KBM-7 (cell line): ENCODE measurements at places on chromosomes 5 and 9.

- DNase-seq = no peak
These were observed 22.5 kb upstream of the LAMC3 start for GRCh38 chr9:130986356-130986965.

DNA sequence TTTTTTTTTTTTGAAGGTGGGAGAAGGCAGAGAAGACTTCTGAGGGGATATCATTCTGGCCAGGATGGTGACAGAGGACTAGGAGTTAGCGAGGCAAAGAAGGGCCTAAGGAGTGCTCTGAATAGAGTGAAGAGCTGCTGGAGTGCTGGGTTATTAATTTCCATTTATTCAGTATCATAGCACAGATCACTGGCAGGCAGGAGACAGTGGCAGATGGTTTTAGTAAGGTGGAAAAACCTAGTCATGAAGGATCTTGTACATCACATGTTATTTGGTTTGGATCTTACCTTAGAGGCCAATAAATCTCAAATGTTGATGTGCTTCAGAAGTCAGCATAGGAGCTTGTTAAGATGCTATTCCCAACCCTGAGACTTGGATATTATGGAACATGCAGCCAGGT is 165.5 kb downstream of the TTLL11 start:
- no peak for DNase-seq

GRCh38 chr9:132042324-132042723 is 37.3 kb downstream of the MED27 start:
- DNase-seq = peak; percentile 15

DNA sequence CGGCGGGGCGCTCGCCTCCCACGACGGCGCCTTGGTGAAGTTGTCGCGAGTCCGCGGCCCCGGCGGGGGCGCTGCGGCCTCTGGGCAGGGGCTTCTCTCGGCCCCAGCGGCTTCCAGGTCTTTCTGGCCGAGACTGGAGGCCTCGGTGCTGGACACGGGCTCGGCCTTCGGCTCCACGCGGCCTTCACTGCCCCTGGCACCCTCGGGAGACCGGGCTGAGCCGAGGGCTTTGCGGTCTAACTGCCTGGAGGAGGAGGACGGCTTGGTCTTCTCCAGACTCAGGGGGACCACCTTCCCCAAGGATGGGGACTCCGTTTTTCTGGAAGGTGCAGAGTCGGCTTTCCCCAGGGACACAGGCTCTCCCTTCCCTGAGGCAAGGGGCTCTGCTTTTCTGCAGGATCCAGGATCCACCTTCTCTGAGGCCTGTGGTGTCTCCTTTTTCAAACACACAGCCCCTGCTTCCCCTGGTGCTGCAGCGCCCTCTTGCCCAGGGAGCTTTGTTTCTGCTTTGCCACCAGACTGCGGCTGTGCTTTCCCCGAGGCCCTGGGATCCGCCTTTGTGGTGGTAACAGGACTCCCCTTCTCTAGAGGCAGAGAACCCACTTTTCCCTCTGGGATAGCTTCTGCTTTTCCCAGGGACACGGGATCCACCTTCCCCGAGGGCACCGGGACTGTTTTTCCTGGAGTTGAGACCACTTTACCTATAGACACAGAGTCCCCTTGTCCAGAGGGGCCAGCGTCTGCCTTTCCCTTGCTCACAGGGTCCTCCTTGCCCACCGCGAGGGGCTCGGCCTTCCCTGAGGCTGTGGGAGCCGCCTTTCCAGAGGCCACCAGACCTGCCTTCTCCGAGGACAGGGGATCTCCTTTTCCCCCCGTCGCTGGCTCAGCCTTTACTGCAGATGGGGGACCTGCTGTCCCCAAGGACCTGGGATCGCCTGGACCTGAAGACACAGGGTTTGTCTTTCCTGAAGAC is 12.3 kb downstream of the GPRIN1 start:
- no peak for DNase-seq

DNA sequence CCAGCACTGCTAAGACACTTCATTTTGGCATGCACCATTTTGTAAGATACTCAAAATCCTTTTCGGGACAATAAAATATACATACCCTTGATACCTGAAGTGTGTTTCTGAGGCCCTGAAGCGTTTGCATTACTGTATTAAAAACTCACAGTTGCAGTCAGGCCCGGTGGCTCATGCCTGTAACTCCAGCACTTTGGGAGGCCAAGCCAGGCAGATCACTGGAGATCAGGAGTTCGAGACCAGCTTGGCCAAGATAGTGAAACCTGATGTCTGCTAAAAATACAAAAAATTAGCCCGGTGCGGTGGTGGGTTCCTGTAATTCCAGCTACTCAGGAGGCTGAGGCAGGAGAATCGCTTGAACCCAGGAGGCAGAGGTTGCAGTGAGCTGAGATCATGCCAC is 2.5 kb upstream of the EIF4EBP3 start:
- no peak for DNase-seq

DNA sequence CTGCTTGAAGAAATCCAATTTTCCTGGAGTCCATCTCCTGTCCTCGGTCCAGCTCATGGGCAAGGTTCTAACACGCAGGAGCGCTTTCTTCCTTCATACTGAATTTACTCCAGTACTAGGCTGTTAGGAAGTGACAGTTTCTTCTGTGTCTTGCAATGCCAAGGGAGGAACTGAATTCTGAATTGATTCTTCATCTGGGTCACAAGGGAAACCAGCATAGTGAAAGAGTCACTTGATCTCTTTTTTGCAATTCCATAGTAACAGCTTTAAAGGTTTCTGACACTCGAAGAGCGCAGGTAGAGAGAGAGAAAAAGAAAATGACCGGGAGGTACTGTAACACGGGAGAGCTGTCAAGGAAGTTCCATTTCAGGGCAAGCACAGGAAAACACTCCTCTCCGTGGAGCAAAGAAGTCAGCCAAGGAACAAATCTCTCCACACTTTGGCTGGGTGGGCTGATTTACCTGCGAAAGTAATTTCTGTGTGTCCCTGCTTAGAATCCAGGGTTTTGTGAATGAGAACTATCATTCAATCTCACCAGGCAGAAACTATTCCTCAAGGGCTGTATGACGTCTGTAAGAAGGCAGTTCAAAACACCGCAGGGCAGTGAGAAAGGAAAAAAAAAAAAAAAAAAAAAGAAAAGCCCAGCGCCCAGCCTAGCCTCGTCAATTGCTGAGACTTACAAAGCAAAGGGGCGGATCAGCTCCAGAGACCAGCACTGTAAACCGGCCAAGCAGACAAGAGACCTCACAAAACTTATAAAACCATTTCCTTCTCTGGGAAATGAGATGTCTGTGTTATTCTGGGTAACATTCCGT is 617.8 kb downstream of the PDE4D start:
- DNase-seq = peak; percentile 84

- DNase-seq = peak; percentile 18
These were observed 214.3 kb upstream of the GRIA1 start for GRCh38 chr5:153276151-153276550.

- DNase-seq = no peak
These were observed 1.6 kb downstream of the ZNF782 start for GRCh38 chr9:96852676-96853075.

GRCh38 chr9:75063556-75064305 is 24.2 kb downstream of the NMRK1 start:
- DNase-seq = no peak

DNA sequence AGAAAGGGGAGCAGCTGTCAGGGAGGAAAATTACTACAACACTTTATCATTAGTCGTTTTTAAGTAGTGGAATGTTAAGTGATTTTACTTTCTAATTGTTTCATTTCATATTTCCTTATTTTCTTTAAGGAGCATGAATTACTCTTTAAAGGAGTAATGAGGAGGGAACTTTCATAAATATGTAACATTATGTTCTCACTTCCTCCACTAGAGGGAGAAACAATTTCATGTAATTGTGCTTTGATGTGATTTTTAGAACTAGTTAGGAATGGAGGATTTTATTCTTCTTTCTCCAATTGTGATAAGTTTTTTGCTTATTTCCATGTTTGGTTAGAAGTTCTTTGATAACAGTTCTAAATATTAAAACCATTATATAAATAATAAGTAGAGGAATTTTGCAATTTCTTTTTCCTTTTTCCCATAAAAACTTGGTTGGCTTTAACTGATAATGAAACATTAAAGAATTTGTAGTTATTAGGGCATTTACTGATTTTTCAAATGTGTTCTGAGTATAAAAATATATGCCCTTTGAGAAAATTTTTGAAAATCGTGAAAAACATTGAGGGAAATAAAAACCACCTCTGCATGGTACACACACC is 25.6 kb downstream of the CEP78 start:
- peak; percentile 50 for DNase-seq

DNA sequence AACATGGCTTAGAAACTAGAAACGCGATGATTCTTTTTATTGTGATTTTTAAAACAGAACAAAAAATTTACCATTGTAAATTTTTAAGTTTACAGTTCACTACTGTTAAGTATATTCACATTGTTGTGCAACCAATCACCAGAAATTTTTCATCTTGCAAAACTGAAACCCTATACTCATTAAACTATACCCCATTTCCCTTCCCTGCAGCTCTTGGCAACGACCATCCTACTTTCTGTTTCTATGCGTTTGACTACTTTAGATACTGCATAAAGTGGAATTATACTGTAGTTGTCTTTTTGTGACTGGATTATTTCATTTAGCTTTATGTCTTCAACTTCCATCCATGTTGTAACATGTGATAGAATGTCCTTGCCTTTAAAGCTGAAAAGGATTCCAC is 52.5 kb downstream of the SPOCK1 start:
- DNase-seq = no peak

GRCh38 chr5:179257176-179257682 is 88.0 kb downstream of the ADAMTS2 start:
- no peak for DNase-seq

DNA sequence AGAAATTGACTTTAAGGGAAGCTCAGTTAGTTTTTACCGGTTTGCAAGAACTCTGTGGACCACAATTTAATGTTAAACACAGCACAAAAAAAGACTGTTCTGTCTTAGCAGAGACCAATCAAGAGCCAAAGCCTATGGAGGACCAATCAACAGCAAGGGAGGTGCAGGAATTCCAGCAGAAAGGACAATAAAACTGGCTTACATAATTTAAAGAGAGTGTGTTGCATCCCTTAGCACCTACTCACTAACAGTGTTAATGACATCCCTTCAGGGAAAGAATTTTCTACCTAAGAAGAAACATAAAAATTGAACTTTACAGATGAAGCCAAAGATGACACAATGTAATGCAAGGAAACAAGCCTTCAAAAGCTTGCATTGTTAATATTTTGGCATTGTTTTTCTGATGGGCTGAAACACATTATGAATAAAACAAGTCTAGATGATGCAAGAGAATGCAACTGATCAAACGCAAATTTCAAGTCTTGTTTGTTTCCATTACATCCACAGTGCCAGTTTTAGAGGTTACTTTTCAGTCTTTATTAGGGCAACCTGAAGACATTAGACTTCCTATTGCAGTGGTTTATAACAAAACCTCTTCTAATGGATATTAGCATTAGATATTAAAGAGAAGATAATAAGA is 111.3 kb upstream of the FST start:
- no peak for DNase-seq

GRCh38 chr9:128627906-128628305 is 28.7 kb downstream of the DYNC2I2 start:
- no peak for DNase-seq

DNA sequence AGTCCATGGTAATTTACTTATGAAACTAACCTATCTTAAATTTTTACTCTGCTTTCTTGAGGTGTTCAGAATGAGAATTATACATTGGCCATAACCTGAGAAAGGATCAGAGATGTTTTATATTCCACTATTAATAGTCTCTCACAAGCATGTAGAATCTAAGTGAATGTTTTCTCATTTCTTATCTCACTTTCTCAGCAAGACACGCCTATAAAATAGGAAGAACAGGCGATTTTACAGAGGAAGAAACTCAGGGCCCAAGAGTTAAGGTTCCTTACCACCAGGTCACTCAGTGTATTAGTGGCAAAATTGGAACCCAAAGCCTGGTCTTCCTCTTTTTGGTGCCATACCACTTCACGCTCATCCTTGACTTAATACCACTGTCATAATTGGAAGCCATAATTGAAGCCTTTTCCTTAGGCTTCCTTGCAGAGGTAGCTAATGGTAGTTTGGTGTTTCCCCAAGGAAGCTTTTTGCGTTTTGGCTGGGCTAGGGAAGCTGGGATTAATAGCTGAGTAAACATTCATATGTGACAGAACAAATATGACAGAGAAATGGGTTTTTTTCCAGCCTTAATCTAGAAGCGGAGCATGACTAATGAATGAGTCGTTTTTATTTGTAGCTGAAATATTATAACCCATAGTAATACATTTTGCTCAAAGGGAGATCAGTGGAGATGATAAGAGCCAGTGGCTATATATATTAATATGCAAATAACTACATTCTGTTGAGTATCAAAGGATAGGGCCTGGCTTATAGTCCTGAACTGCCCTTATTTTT is 16.9 kb downstream of the HMGXB3 start:
- DNase-seq = no peak

- no peak for DNase-seq
These were observed 39.4 kb downstream of the MTRR start for GRCh38 chr5:7908317-7908716.

GRCh38 chr5:140365941-140366340 is 5.9 kb downstream of the SLC4A9 start:
- no peak for DNase-seq

DNA sequence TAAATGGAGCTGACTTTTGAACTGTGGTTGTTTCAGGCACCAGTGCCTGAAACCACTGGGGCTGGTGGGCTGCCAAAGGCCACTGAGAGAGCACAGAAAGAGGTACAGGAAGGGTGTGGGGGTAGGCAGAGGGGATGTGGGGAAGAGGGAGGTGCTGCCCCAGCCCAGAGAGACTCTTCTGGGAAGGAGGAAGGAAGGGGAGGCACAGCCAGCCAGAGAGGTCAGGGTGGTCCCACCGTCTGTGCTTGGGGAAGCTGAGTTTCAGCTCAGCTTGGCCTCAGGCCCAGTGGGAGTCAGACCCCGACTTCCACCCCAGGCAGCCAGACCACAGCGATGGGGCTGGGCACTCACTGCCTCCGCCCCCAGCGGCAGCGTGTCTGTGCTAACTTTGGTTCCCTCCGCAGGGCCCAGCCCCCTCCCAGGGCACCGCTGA is 8.6 kb upstream of the PHYKPL start:
- peak; percentile 97 for DNase-seq

- no peak for DNase-seq
These were observed 191.0 kb downstream of the NTRK2 start for GRCh38 chr9:84860249-84861115.

GRCh38 chr5:6090838-6091237 is 287.5 kb downstream of the MED10 start:
- DNase-seq = no peak

- no peak for DNase-seq
These were observed 3.1 kb downstream of the CXXC5 start for GRCh38 chr5:139651043-139651834.
